ENCODE measurements at places on chromosomes 1 and 21.

GRCh38 chr1:186985889-186986491 is 157.2 kb downstream of the PLA2G4A start:
- peak; percentile 74 for DNase-seq

DNA sequence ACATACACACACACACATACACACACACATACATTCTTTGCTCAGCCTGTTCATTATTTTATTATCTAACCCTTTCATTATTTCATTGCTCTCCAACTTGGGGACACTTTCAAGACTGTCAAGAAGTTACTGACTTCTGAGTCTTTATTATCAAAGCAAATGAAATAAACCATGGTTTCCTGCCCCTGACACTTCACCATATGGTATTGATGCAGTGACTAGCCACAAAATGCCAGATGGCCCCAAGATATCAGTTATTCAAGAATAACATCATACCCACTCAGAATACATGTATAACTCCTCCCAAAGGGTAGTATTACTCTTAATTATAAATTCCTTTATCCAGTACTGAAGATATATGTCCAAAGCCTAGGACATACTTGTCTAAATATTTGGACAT is 197.3 kb downstream of the MRPL39 start:
- no peak for DNase-seq

DNA sequence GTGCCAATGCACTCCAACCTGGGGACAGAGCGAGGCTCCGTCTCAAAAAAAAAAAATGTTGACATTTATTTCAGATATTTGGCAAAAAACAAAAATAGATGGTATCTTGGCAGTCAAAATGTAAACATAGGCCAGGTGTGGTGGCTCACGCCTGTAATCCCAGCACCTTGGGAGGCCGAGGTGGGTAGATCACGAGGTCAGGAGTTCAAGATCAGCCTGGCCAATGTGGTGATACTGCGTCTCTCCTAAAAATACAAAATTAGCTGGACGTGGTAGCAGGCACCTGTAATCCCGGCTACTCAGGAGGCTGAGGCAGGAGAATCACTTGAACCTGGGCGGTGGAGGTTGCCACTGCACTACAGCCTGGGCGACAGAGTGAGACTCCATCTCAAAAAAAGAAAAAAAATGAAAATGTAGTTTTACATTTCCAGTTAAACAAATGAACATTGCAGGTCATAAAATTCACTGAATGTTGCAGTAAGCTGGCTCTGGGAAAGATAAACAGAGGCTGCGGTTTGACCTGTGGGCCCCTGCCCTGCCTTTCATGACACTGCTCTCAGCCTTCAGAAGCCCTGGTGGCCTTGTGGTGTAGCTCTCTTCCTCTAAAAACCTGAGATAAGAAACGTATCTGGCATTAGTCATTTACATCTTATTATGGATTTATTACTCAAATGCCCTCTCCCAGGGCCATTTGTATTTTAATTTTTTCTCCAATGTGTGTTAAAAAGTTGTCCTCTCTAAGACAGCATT is 12.2 kb upstream of the SLC44A3 start:
- DNase-seq: no peak

DNA sequence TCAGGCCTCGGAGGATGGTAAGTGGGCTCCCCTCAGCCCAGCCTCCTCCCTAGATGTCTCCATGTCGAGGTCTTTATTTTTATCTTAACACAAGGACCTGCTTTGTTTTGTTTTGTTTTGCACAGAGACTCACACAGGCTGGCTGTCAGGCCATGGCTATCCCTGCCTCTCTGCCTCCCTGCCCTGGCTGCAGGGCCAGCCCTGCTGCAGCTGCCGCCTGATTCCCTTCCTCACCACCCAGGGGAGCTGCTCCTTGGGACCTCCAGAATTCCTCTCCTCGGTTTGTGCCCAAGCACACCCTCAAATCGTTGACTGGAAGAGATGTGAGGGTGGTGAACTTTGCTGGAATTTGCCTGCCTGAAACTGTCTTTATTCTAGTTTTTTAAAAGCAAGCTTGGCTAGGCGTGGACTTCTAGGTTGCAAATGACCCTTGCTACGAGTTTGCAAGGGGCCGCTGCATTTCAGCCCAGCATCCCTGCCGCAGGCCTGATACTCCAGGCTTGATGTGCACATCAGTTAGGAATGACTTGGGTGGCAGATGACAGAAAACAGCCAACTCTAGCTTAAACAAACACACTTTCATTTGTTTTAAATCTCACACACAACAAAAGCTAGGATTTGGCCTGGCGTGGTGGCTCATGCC is 37.1 kb downstream of the WNT9A start:
- no peak for DNase-seq

DNA sequence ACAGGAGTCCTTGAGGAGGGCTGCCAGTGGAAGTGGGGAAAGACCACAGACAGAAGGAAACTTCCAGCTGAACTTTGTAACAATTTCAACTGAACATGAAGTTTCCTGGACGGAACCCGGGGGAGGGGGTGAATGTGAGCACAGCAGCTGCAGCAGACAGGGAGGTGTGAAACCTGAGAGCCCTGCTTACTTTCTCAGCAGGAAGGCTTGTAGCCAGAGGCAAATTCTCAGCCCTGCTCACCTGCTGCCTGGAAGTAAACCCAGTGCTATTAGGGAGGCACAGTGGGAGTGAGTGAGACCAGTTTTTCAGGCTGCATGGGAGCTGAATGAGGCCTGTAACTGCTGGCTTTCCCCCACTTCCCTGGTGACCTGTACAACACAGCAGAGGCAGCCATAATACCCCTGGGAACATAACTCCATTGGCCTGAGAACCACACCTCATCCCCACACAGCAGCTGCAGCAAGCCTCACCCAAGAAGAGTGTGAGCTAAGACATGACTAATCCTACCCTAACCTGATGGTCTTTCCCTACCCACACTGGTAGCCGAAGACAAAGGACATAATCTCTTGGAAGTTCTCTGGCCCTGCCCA is 9.6 kb upstream of the SPRR2F start:
- DNase-seq: no peak

GRCh38 chr1:20233866-20234265 is 47.5 kb upstream of the PLA2G2C start:
- peak; percentile 34 for DNase-seq

GRCh38 chr1:178885869-178886268 is 15.0 kb upstream of the ANGPTL1 start:
- DNase-seq: peak; percentile 48

DNA sequence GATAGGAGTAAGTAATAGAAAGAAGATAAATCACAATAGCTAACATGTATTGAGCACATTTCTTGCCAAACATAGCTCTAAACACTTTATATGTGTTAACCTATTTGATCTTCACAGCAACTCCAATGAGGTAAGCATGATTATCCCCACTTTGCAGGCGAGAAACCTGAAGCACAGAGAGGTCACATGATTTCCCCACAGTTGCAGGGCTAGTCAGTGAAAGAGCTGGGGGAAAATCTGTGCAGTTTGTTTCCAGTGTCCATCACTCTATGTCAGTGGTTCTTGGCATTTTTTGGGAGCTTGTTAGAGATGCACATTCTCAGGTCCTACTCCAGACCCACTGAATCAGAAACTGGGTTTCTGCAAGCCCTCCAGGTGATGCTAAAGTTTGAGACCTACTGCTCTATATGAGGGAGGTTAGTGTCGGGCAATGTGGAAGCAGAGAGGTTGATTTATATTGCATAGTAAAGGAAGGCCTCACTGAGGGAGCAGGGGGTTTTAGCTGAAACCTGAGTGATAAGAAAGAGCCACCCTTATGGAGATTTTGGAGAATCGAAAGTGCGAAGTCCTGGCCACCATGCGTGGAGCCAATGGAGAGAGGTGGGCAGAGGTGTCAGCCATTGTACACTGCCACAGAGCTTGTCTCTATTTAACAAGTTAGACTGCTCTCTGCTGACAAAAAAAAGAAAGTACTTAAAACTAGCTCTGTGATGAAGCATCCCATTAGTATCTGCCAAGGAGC is 20.9 kb downstream of the MCOLN3 start:
- peak; percentile 63 for DNase-seq

DNA sequence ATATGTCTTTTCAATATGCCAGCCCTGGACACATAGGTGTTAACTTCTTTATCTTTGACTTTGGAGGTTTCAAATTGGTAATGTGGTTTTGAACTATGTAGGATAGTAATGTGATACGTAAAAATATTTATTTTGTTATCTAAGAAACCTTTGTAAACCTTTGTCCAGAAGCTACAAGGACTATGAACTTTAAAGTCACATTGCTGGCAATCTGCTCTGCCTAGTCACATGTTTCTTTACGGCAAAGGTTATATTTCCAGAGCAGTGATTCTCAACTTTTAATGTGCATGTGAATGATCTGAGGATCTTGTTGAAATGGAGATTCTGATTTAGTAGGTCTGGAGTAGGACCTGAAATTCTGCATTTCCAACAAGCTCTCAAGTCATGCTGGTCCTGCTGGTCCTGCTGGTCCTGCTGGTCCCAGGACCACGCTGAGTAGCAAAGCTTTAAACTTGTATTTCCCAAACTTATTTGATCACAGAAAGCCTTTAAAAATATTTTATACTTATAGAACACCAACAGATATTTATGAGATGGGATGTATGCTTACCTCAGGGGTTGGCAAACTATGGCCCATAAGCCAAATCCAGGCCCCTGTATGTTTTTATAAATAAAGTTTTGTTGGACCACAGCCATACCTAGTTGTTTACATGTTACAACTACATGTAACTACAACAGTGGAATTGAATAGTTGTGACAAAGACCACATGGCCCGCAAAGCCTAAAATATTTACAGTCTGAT is 57.9 kb upstream of the QSOX1 start:
- peak; percentile 32 for DNase-seq

GRCh38 chr1:103145449-103145848 is 37.1 kb upstream of the COL11A1 start:
- DNase-seq: no peak

DNA sequence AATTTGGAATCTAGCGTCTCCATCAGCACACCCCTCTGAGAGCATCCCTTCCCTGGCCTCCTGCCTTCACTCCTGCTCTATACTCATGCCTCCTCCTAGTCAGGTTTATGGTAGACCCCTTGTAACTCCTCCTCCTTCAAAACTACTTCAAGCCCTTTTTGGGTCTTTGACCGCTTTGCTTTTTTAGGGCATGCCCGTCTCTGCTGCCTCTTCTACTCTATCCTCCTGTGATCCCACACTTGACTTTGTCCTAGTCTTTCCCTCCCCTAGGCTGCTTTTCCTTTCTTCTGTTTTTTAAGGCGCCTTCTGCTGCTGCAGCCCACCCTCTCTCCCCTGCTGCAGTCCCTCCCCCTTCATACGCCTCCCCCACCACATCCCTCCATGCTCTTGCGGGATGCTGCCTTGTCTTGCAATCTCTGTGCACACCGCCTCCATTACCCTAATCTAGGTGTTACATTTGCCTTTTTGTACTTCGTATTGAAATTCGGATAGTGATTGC is 1.5 kb downstream of the SNX27 start:
- DNase-seq: no peak

DNA sequence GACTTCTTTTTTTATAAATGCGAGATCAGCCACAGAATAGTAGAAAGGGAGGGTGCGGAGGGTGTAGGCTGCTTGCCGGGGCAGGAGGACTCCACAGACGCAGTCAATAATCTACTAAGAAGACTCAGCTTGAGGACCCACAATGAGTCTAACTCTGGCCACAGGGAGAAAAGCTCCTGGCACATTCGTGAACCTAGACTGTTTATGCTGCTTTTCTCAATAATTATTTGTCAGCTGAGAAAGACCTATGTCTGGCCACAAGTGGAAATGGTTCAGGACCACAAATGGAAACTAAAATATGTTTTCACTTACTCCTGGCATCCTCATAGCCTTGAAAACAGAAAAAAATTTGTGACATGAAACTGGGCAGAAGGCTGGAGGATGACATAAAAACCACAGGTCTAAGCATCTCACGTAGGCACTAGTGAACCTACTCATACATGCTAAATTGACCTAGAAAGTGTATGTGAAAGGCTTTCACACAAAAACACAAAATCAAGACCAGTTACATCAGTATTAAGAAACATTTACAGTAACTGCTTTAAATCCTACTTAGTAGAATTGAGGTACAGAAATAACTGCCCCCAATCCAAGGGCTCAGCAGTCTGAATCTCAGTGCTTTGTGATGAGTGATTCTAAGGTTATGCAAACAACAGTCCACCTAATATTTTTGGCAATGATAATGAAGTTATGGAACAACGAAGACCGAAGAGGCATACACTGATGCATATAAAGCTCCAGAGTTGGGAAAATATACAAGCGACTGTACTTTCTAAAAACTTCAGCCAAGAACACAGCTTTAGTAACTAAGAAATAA is 159.5 kb downstream of the SLC45A1 start:
- DNase-seq: no peak

GRCh38 chr1:150072959-150073358 is 5.4 kb downstream of the VPS45 start:
- DNase-seq: peak; percentile 55

GRCh38 chr1:8874230-8875201 is 4.0 kb downstream of the ENO1 start:
- no peak for DNase-seq

DNA sequence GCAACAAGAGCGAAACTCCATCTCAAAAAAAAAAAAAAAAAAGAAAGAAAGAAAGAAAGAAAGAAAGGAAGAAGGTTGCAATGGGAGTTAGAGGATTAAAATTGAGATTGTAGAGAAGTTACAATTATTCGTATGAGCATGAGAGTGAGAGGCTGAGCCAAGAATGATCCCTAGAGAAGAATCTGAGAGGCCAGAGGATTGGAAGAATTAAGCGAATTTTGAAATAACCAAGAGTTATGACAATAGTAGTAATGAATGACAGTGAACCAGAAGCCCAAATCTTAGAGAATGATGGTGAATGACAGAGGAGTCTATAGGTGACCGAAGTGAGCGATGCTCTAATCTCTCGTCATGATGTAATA is 369 bp upstream of the ZYG11B start:
- DNase-seq: no peak

- peak; percentile 60 for DNase-seq
Measured at GRCh38 chr1:183023601-183024316, 539 bp downstream of the LAMC1 start.

GRCh38 chr1:184624051-184624450 is 130.6 kb downstream of the EDEM3 start:
- DNase-seq: no peak

DNA sequence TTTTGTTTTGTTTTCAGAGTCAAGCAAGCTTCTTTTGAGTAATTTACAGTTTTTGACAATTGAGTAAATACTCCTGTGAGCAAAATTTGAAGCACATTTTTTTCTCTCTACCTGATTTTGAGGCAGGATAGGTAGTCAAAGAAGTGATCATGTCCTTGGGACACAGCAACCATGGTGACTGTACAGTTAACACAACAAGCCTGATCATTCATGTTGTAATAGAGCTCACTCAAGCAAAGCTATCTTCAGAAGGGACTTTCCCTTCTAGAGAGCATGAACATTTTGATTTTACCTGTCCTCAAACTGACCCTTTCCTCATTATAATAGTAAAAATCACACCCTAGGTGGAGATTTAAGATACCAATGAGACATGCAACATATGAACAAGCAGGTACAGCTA is 126.5 kb upstream of the KCNK1 start:
- no peak for DNase-seq

DNA sequence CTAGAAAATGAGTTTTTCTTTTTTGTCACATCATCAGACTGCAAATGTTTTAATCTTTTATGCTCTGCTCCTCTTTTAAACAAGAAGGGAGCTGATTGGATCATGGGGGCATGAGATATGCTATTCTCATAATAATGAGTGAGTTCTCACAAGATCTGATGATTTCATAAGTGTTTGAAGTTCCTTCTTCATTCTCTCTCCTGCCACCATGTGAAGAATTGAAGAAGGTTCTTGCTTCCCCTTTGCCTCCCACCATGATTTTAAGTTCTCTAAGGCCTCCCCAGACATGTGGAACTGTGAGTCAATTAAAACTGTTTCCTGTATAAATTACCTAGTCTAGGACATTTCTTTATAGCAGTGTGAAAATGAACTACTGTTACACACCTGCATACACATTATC is 218.2 kb downstream of the NRIP1 start:
- DNase-seq: no peak

GRCh38 chr1:63935143-63935542 is 161.3 kb downstream of the ROR1 start:
- DNase-seq: peak; percentile 65
